Activated T-cell treated with anti-CD3 and anti-CD28 coated beads for 24 hours (primary cell): ENCODE measurements at places on chromosomes 11 and 22.

- DNase-seq: no peak
Measured at GRCh38 chr22:38018938-38019827, 34.8 kb upstream of the SOX10 start.

DNA sequence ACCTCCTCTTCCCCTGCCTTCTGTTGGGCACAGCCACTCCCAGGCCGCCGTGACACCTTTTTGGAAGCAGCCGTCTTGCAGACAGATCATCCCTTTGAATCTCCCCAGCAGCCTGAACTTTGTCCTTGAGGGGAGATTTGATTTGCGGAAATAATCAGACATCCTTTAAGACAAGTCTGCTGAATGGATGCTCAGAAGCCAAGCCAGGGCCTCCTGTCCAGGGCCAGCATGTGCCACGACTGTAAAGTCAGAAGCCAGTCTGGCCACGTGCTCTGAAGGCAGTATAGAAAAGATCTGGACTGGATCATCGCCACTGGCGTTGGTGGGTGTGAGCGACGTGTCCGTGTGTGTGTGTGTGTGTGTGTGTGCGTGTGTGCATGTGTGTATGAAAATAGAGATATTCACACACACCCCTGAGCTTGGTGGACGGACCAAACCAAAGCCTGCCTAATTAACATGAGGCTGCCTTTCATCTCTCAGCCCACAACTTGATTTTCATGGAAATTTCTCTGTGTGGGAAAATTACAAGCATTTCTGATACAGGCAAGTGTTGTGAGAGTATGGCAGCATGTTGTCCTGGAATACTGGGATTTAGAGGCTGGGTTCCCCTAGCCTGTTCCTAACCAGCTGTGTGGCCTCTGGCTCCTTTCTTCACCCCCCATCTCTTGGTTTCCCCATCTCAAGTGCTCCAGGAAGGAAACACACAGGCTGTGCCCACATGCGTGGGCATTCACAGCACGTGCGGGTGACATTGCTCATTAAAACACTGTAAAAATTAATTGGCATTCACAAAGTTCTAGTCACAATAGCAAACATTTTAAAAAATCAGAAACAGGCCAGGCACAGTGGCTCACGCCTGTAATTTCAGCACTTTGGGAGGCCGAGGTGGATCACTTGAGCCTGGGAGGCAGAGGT lies 61.8 kb upstream of the WNT7B start:
- DNase-seq: no peak

- no peak for DNase-seq
Measured at GRCh38 chr11:78168539-78169477, 19.6 kb downstream of the KCTD21 start.

- no peak for DNase-seq
Measured at GRCh38 chr11:104602643-104603042, 295.6 kb downstream of the CASP12 start.

DNA sequence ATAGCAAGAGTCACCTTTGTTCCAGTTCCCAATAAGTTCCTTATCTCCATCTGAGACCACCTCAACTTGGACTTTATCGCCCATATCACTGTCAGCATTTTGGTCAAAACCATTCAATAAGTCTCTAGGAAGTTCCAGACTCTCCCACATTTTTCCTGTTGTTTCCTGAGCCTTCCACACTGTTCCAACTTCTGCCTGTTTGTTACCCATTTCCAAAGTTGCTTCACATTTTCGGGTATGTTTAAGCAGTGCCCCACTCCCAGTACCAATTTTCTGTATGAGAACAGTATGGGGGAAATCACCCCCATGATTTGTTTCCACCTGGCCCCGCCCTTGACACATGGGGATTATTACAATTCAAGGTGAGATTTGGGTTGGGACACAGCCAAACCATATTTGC lies 26.7 kb downstream of the BCL2L13 start:
- no peak for DNase-seq

- no peak for DNase-seq
Measured at GRCh38 chr22:24164243-24164642, 17.0 kb upstream of the SUSD2 start.

- no peak for DNase-seq
Measured at GRCh38 chr22:35313311-35314121, 13.8 kb downstream of the TOM1 start.

DNA sequence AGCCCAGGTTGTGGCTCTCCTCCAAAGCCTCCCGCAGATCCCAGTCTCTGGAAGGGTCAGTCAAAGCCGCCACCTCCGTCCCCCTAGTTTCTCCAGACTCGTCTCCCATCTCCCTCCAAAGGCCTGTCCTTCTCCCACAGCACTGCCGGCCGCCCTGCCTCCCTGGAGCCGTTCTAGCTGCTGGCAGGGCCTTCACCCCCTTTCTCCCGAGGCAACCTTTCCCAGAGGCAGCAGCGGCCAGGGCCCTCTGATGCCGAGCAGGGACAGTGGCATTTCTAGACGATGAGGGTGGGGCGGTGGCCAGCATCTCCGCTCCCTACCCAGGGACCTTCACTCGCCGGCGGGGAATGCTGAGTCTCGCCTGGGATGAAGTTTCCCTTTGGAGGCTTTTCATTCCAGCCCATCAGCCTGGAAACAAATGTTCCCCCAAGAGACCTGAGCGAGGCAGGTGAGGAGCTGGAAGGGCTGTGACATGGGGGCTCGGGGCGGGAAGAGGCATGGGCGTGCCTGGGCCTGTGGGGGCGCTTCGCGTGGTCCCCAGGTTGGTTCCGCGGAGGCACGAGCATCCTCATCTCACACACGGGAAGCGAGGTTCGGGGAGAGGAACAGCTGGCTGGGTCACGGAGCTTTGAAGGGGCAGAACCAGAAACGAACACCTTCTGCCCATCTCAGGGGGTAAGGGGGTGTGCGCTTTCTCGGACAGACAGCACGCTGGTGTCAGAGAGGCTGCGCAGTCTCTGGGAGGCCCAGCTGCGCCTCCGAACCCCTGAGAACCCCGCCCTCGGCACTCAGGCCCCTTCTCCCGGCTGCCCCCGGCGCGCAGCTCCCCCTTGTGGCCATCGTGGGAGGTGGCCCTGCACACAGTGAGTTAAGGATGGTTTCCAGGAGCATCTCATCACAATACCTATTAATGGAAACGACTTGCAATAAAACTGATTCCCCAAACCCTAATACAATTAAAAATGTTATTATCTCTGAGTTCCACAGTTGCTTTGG lies 18.1 kb upstream of the KLHL35 start:
- no peak for DNase-seq

GRCh38 chr11:68749229-68750123 lies 1.8 kb downstream of the TESMIN start:
- DNase-seq: no peak

GRCh38 chr11:111185266-111185665 lies 60.3 kb upstream of the POU2AF2 start:
- no peak for DNase-seq

DNA sequence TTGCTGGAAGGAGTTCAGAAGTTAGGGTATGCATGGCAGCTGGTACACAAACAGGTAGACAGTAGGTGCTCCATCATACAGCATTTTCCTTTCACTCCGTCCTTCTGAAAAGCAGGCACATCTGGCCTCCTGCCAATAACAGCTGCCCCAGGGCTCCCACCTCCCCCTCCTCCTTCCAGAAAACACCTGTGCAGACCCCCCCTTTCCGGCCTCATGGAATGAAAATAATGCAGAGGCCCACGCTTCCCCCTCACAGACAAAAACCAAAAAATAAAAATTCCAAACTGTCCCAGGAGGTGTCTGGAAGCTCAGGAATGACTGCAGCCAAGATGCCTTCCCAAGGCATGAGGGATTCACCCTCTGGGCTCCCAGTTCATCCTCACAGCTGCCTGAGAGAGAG lies 185.5 kb downstream of the MN1 start:
- DNase-seq: no peak

GRCh38 chr11:83545494-83546260 lies 259.5 kb upstream of the CCDC90B start:
- DNase-seq: no peak

DNA sequence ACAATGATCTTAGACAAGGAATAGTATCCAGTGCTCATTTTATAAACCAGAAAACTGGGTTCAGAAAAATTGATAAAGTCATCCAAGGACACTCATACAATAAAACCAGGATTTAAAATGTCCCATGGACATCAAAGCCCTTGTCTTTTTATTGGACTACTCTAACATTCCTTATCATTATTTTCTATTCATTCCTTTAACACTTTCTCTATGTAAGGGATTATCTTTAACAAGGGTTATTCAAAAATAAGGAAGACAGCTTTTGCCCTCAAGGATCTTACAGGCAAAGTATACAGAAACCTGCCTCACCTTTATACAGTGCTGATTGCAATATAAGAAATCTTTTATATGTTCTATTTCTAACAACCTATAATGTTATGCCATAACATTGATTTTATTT lies 790.8 kb downstream of the DLG2 start:
- no peak for DNase-seq

GRCh38 chr11:112179601-112180000 lies 4.3 kb downstream of the BCO2 start:
- DNase-seq: no peak

- no peak for DNase-seq
Measured at GRCh38 chr11:75014129-75014528, 25.4 kb downstream of the NEU3 start.

- no peak for DNase-seq
Measured at GRCh38 chr11:67613313-67613959, 6.7 kb downstream of the NDUFV1 start.

- no peak for DNase-seq
Measured at GRCh38 chr22:23847991-23848864, 9.4 kb upstream of the DERL3 start.

GRCh38 chr11:48167380-48167779 lies 49.2 kb upstream of the OR4B1 start:
- no peak for DNase-seq

GRCh38 chr22:48354096-48354495 lies 1473.6 kb downstream of the BRD1 start:
- DNase-seq: no peak

GRCh38 chr11:35166369-35167360 lies 27.7 kb downstream of the CD44 start:
- no peak for DNase-seq

- no peak for DNase-seq
Measured at GRCh38 chr22:25282671-25283561, 63.5 kb downstream of the CRYBB2 start.

DNA sequence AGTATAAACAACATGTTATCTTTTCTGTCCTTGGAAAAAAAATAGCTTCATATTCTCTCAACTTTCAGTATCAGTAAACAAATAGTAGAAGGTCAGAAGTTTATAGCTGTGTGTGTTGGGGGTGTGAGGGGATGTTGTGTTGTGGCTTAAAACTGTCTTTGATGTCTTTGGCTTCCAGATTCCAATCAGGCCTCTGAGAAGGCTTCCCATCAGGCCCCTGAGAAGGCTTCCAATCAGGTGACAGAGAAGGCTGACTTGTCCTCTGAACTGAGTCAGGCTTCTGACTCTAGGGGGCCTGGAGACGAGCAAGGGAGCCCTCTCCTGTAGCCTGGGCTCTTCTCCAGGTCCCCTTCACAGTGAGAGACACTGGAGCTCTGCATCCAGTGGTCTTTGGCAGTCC lies 9.3 kb downstream of the MTFP1 start:
- no peak for DNase-seq

- no peak for DNase-seq
Measured at GRCh38 chr22:29218758-29219408, 13.2 kb downstream of the EMID1 start.

GRCh38 chr11:83070731-83071566 lies 748 bp downstream of the RAB30 start:
- no peak for DNase-seq

- DNase-seq: no peak
Measured at GRCh38 chr11:123796226-123796625, 9.9 kb downstream of the OR6M1 start.

- no peak for DNase-seq
Measured at GRCh38 chr22:29879753-29880152, 3.2 kb upstream of the MTMR3 start.

DNA sequence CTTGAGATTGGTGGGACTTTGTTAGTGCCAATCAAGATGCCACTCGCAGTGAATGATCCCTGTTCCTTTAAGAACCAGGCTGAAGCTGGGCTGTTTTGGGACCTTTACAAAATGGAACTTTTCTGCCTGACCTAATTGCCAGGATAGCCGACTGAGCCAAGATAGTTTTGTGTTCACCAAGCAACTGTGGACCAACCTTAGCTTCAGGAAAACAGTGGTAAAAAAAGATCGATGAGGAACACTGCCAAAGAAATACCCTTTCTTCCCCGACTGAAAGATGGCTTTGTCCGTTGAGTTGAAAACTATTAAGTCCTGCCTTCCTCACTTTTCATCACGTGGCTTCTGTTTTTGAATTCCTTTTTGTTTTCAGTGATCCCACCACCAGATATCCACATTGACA lies 157.9 kb upstream of the SORL1-AS1 start:
- no peak for DNase-seq

- no peak for DNase-seq
Measured at GRCh38 chr11:36775130-36775529, 177.1 kb upstream of the RAG2 start.
